ENCODE measurements at places on chromosomes 1 and 21. TPM values are rescaled to one million over a fixed set of nuclear protein-coding genes. Genes with fewer than 3 reads are reported as not detected.
A peak's percentile ranks its signal among the peaks of the same experiment; 100 is the strongest.

LCE3D gene
- not detected for polyA plus RNA-seq

KRTAP10-8 gene
- not detected for polyA plus RNA-seq

CLCC1 gene
- 36.5 TPM for polyA plus RNA-seq

ATP1A4 gene
- not detected for polyA plus RNA-seq

FAM76A gene
- polyA plus RNA-seq, result 12.9 TPM

MARK1 gene
- polyA plus RNA-seq, result 10.9 TPM

YRDC gene
- 13.4 TPM for polyA plus RNA-seq

TMEM39B gene
- 18.0 TPM for polyA plus RNA-seq

- DNase-seq, result no peak
These were observed 34.8 kb downstream of the ADAM30 start for GRCh38 chr1:119861547-119861946.

DNA sequence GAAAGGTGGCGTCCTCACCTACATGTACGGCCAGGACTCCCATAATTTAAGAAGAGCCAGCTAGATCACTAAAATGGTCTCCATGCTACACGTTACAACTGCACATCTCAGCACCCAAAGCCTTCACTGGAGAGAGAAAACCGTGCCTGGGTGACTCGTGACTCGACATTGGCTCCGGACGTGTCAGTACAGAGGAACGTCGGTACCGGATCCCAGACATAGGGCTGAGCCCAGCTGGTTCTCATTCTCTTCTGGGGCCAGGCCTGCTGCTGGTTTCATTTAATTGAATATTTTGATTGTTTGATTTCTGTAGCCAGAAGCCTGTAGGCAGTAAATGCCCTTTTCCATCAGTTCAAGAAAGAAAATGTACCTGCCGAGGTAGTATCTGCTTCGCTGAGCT is 93.1 kb downstream of the HHIPL2 start:
- no peak for DNase-seq

GRCh38 chr1:213507472-213508223 is 456.6 kb downstream of the RPS6KC1 start:
- DNase-seq, result no peak

GRCh38 chr1:51236531-51237350 is 668 bp downstream of the RNF11 start:
- peak; percentile 48 for DNase-seq

- no peak for DNase-seq
These were observed 52.0 kb downstream of the CD2 start for GRCh38 chr1:116806245-116806644.

DNA sequence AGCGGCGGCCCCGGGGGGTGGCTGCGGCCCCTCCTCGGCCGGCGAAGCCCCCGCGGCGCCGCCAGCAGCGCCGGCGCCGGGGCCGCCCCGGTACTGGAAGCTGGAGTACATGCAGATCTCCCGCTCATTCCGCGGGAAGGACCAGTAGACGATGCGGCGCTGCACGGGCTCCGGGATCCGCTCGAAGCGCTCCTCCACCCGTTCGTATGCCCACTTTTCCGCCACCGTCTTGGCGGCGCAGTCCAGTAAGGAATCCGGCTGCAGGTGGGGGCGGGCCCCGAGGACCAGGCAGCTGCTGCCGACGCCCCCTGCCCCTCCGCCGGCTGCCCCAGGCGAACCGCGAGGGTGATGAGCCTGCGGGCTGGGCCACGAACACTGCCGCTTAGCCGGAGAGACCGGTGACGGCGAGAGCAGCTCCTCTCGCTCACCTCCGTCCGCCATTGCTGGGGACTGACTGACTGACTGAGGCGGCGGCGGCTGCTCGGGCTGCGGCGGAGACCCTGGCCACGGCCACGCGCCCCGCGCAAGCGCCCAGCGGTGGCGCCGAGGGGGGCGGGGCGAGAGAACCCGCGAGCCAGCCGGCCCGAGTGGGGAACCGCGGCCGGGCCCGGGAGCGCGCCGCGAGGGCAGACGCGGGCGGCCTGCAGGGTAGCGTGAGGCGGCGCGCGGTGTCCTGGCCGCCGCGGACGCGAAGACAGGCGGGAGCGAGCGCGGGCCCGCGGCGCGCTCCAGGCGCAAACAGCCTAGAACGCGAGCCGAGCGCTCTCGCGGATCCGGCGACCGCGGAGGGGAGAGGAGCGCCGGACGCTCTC is at the start of gene ZSWIM5:
Gene ZSWIM5 (minus strand): TSS at position 696 of the 812 bp plus-strand sequence. CDS start 255 bp downstream, at position 441.
- DNase-seq, result peak; percentile 61

GRCh38 chr1:6511056-6511455 is 19.6 kb upstream of the PLEKHG5 start:
- no peak for DNase-seq

- DNase-seq, result no peak
These were observed 27.2 kb downstream of the CD34 start for GRCh38 chr1:207883660-207884250.

GRCh38 chr1:203306965-203307541 is 1.7 kb downstream of the BTG2 start:
- DNase-seq, result no peak

DNA sequence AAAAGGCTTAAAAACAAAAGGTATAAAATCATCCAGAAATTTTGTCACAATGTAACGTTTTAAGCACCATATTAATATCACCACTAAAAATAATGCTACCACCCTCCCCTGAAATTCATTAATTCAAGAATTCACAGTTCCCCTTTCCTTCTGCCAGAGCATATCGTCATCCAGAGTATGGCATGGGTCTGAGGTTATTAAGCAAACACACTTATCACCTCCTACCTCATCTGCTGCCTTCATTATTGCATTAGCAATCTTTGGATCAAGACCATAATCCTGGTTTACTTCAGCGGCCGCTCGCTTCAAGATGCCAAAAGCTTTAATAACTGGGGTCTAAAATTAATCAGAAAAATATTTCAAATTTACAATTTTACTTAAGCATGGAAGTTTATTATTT is 6.2 kb downstream of the FH start:
- DNase-seq, result no peak
